HFFc6 (cell line): ENCODE measurements at places on chromosomes 13 and 19.
A peak's percentile ranks its signal among the peaks of the same experiment; 100 is the strongest.

DNA sequence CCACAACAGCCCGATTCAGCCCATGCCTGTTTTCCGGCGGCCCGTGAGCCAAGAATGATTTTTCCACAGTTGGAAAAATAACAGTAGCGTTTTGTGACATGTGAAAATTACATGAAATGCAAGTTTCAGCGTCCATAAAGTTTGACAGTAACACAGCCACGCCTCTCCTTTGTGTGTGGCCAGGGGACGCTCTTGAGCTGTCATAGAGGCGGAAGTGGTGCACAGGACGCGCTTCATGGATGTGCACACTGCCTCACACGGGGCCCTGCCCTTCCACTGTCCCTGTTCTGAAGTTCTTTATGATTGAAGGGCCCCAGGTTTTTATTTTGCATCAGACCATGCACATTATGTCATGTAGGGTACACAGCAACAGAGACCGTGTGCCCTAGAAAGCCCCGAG, 12.4 kb upstream of the ELAVL1 start:
- DNase-seq = no peak

GRCh38 chr13:32642316-32642715, 56.1 kb downstream of the PDS5B start:
- DNase-seq = no peak

- DNase-seq = no peak
These were observed 3.8 kb downstream of the MAMSTR start for GRCh38 chr19:48715681-48716171.

DNA sequence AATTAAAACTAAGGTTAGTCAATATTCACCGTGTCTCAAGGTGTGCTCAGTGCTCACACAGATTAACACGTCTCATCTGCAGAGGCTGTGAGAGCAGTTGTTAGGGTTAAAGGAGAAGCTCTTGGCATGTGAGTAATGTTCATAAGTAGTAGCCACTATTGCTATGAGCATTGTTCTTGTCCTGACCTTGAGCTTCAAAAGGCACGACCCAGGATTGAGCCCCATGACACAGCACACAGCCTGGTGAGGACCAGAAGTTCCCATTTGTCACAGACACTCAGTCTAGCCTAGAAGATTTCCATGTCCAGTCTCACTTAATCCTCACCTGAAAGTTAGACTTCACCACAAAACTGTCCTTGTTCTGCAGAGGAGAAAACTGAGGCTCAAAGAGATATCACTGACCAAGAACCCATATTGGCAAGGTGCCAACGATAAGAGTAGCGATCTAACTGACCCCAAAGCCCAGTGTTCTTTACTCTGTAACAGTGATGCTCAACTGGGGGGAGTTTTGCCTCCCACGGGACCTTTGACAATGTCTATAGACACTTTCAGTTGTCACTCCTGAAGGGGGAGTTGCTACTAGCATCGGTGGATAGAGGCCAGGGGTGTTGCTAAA, 26.0 kb downstream of the FPR3 start:
- no peak for DNase-seq

DNA sequence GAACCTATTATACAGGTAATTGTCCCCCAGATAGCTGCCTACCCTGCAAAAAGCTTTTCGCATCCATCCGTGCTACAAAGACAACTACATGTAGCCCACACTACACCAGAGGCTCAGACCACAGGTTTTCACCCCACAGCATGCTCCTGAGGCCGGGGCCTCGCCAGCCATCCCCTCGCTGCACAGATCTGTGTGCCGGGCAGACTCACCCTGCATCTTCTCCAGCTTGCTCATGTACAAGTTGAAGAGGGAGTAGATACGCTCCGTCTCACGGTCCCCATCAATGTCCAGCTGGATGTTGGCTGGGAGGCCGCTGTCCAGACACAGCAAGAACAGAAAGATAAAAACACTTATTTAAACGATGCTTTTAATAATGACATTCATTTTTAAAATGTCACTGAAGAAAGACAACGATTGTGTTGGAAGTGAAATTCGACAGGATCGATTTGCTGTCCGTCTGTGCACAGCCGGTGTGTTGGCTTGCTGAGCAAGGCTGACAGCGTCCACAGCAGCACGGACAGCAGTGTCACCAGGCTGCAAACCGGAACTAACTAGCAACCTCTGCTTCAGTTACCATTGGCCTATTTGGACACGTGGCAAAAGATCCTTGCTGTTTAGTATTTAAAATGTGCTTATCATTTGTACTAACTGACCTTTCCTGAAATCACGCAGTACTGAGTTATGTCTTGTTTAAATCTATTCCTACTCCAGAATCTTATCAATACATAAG, 18.6 kb upstream of the C13orf46 start:
- no peak for DNase-seq

DNA sequence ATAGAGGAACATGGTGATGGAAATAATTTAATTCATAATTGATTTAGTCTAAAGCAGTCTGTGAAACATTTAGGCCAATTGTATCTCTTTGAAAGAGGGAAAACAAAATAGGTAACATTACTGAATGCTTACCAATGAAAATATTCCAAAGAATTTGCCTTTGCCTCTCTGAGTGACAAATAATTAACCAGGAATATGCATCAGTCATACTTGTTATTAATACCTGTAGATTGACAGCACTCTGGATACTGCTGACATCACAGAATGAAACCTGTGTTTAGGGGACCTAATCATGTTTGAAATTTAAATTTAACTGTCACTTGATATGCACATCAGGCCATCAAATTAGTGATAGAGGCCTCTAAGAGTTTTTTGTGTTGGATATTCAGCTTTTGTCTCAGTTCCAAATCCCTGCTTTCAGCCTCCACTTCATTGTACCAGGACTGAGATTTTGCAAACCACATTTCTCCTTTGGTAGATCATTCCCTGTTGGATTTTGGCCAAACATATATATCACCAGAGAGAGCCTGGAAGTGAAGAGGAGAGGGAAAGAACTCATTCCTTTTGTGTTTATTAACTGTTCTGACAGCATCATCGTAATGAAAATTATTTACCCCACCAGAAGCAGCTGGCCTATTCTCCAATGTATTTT, 64.8 kb upstream of the KLHL1 start:
- DNase-seq = no peak

DNA sequence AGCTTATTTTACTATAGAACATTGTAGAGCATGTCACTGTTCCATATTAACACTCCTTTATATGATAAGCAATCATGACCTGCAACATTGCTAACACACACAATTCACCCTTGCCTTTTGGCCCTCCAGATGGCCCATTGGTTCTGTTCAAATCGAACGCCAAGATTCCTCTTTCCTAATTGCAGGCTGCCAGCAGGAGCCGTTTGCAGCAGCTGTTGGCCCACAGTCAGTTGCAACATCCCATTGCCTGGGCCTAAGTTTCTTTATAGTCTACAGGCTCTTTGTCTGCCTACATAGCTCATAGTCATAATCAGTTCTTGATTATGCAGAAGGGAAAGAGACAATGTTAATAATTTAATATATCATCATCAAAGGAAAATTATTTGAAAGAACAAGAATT, 37.6 kb downstream of the KCTD12 start:
- no peak for DNase-seq

DNA sequence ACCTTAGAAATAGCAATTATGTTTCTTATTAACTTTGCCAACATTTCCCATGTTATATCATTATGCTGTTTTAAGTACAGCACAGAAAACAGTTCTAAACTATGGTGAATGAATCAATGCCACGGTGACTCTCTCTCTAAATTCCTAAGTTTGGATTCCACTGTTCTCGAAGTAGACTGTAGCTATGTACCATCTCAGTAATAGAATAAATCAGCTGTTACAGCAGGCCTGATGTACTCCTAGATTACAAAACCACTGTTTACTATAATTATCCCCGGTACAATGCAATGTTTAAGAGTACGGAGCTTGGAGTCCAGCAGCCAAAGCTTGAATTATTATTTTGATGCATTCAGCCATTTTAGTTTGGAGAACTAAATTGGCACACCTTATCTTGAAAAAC, 476.3 kb upstream of the SLITRK1 start:
- peak; percentile 41 for DNase-seq

GRCh38 chr13:79660361-79660760, 179.4 kb downstream of the NDFIP2 start:
- no peak for DNase-seq

DNA sequence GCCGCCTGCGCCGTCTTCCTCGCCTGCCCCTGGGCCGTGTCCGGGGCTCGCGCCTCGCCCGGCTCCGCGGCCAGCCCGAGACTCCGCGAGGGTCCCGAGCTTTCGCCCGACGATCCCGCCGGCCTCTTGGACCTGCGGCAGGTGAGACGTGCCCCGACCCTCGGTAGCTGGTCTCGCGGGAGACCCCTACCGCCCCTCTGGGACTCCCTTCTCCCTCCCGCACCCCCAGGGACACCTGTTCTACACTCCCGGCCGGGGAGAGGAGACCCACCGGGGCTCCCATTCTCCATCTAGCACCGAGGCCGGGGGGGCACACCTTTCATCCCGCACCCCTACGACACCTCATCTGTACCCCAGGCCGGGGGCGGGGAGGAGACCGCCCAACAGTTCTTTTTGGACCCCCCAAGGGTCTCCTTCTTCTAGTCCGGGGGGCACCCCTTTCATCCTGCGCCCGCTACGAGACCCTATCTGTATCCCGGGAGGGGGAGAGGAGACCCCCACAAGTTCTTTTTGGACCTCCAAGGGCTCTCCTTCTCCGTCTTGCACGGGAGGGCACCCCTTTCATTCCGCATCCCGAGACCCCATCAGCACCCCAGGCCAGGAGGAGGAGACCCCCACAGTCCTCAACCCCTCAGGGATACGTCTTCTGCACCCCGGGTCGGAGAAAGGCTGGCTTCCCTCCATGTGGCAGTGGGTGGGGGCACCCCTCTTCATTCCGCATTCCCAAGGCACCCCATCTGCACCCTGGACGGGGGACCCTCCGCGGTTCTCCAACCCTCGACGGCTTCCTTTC, 533 bp downstream of the TNFSF9 start:
- DNase-seq = no peak

GRCh38 chr13:37127691-37128241, 22.3 kb upstream of the CSNK1A1L start:
- peak; percentile 61 for DNase-seq

DNA sequence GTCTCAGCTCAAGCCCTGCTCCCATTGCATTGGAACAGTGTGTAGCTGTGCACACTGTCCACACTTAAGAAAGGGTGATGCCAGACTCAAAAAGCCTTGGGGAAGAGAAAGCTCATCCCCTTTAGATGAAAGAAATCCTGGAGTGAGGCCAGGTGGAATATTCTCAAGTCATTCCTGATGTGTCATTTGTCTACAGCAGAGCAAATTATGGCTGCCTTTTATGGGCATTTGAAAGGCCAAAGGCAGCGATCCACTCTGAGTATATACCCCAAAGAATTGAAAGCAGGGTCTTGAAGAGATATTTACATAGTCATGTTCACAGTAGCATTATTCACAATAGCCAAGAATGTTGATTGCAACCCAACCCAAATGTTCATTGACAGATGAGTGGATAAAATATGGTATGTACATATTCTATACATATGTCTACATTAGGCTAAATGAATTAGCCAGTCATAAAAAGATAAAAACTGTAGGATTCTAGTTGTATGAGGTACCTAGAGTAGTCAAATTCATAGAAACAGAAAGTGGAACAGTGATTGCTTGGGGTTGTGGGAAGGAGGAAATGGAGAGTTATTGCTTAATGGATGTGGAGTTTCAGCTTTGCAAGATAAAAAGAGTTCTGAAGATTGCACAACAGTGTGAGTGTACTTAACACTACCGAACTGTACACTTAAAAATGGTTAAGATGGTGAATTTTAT, 214.9 kb downstream of the KCNRG start:
- DNase-seq = no peak

DNA sequence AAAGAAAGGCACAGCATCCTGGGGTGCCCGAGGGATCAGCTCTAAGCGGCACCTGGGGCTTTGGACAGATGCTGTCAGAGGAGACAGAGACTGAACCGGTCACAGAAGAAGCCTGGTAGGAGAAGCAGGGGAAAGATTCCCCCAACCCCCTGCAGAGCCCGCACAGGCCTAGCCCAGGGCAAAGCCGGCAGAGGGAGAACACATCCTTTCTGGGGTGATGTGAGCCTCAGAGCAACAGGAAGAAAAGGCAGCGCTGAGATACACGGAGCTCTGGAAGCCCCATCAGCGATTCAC, 101.2 kb downstream of the CRYL1 start:
- no peak for DNase-seq

DNA sequence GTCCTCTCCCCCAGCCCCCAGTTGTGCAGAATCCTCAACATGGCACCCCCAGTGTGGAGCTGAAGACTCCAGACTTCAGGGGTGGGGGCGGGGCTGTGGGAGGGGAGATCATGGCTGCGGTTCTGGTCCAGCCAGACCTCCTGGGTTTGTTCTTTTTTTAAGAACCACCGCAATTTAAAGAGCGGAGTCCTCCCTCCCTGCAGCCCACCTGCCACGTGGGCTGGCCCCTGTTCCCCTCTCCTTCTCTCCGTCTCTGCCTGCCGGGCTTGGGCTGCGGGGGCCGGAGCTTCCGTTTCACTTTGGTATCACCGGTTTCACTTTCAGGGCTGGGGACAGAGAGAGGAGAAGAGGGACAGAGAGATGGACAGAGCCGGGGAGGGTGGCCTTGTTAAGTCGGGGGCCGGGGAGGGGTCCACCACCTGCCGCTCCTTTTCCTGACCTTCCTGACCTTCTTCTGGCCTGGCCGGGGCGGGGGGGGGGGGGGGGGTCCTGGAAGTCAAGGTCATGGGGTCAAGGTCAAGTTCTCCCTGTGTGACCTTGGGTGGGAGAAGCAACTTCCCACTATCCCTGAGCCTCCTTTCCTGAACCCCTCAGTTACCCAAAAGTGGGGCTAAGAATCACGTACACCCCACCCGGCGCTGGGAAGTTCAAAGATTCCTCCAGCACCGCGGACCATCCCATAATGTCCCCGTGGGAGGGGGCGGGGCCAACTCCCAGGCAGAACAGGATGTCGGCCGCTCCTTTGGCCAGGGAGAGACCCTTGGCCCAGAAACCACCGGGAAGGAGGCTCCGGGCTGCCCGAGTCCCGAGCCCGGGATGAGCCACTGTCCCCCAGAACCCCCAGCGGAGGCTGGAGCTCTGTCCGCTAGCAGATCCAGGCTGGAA, 11.3 kb upstream of the ZBTB7A start:
- DNase-seq = no peak

DNA sequence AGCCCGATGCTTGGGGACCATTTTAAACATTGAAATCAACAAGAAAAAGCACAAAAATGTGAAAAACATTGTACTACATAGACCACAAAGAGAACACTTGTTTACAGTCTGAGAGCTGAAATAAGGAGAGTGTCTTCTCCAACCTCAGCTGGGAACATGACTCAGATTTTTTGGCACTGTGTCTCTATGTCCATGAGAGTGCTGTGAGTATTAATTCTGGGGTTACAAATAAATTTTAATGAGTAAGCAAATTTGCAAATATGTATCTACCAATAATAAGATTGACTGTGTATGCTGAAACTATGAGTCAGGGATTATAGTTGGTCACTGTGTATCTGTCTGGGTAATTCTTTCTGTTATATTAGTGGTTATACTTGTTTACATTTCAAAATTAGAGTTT, 174.0 kb downstream of the DCT start:
- peak; percentile 69 for DNase-seq
